IPS-NIHi11 (cell line): ENCODE measurements at places on chromosomes 13 and 19.
A peak's percentile ranks its signal among the peaks of the same experiment; 100 is the strongest.

DNA sequence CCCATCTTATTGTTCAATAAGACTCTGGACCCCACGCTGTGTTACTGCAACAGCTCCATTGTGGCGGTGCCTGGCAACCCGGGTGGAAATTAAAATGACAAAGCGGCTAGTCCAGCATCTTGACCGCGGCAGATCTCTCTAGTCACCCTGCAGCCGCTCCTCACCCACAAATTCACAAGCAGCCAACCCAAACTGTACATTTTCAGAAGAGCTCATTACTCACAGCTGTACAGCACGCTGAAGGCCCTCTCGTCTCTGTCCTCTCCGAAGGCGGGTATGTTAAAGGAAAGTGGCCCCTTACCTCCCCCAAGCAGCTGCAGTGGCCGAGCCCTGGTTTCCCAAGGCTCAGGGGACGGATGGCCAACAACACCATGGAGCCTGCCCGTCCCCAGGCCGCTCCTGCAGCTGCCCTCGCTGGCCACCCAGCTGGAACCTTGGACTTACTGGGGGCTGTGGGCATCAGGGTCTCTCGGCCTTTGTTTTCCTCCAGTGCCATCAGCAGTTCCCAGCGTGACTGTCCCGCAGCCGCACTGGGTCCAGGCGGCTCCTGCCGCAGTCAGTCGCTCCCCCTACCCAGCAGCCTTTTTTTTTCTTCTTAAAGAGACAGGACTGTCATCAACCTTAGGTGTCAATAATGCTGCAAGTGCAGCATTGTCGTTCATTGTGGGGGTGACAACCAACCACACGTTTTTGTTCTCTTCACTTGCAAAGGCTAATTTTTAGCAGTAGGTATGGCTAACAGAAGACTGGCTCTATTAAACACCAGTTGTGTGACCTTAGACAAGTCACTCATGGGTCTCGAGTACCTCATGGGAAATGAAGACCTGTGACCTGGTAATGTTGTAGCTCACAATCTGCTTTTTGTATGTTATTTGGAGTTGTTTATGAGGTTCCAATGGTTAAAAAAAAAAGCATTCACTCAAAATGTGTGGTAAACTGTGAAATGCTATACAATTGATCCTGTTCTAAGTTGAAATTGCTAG lies at the start of gene SACS:
Gene SACS (minus strand): TSS at position 532 of the 983 bp plus-strand sequence. CDS start 22,463 bp downstream, outside the sequence.
- DNase-seq = peak; percentile 75

GRCh38 chr13:31882794-31883193 lies 143.5 kb downstream of the RXFP2 start:
- no peak for DNase-seq

DNA sequence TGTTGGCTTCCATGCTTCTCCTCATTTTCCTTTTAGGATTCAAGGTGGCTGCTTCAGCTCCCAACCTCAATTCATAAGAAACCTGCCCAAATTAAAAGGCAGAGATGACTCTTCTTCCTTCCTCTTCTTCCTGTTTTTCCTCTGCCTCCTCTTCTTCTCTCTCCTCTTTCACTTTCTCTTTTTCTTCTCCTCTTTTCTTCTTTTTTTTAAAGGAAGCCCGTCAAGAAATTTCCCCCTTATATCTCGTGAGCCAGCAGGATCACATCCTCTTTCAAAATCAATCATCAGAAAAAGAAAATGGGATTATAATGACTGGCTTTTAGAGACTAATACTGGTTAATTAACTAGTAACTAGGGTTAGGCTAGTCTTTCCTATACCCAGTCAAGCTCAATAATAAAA lies 220.3 kb downstream of the NBEA start:
- no peak for DNase-seq

- DNase-seq = no peak
Observed at GRCh38 chr19:21750586-21751128, 16.7 kb downstream of the ZNF100 start.

DNA sequence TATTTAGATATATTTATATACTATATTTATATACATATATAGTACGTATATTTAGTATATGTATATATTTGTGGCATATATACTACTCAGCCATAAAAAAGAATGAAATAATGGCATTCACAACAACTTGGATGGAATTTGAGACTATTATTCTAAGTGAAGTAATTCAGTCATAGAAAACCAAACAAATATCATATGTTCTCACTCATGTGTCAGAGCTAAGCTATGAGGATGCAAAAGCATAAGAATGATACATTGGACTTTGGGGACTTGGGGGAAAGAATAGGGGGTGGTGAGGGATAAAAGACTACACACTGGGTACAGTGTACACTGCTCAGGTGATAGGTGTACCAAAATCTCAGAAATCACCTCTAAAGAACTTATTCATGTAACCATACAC lies 1015.7 kb downstream of the EFNB2 start:
- no peak for DNase-seq

DNA sequence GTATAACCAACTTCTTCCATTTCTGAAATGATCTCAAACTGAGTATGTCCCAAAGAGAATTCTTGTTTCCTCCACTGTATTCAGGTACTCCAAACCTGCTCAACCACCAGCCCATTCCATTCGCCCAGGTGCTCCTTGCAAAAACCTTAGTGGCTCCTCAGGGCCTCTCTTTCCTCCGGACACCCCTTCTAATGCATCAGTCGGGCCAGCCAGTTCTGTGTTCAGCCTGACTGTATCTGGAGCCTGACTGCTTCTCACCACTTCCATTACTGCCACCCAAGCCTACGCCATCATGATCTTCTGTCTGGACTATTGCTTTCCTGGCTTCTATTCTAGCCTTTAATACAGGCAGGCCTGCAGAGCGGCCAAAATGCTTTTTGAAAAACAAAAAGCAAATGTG lies 1.5 kb downstream of the PHF11 start:
- no peak for DNase-seq

DNA sequence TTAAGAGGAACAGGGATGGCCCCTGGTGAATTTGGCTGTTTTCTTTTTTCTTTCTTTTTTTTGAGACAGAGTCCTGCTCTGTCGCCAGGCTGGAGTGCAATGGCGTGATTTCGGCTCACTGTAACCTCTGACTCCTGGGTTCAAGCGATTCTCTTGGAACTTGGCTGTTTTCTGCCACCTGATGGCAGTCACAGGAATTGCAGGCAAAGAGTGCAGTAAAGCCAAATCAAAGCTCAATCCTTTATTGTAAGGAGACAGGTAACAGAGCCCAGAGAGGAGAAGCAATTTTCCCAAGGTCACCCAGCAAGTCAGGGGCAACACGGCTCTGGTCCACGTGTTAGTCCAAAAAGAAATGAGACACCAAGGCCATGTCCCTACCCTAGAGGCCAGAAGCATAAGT lies 6.2 kb downstream of the TINCR start:
- no peak for DNase-seq

DNA sequence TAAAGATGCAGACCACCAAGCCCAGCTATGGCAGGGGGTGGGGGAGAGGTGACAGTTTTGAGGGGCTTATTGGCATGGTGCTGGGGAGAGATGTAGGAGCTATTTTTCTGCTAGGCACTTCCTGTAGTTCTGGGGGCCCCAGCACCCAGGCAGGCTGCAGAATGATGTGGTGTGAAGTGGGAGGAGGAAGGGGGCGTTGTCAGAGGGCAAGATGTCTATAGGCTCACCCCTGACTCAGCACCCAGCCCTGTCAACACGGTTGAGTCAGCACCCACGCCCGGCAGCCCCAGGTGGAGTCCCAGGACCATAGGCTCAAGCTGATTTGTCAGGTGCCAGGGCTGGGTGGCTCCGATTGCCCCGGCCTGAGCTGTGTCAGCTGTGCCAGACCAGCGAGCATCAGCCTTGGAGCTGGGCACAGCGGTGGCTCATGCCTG lies 5.8 kb downstream of the KLF2 start:
- DNase-seq = peak; percentile 57

DNA sequence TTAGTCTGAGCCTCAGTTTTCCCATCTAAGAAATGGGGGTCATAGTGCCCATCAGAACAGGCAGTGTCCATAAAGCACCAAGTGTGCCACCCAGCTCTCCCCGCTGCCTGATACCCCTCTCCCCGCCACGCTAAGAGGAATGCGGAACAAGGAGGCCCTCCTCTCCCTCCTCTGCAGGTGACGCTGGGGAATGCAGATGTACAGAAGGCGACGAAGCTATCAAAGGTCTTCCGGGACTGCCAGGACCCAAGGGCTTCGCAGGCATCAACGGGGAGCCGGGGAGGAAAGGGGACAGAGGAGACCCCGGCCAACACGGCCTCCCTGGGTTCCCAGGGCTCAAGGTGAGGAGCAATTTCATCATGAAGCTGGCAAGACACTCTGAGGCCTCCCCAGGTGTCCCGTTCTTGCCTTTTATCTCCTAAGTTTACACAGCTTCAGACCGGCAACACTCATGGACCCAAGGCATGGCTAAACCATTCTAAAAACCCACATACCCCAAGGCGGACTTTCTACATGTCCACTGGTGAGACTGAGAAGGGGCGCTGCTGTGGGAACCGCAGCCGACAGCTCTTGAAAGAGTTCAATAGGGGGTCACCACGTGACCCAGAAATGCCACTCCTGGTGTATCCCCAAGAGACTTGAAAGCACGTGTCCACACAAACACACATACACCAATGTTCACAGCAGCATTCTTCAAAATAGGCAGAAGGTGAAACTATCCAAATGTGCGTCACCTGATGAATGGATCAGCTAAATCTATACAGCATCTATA lies 102.7 kb downstream of the RAB20 start:
- no peak for DNase-seq

GRCh38 chr19:2619076-2619475 lies 83.4 kb downstream of the GNG7 start:
- DNase-seq = no peak

- no peak for DNase-seq
Observed at GRCh38 chr19:7295912-7296536, 1.8 kb upstream of the INSR start.
